Progenitor cell of endocrine pancreas (in vitro differentiated cells): ENCODE measurements at places on chromosomes 1 and 21. TPM values are rescaled to one million over a fixed set of nuclear protein-coding genes. Genes with fewer than 3 reads are reported as not detected.

DNA sequence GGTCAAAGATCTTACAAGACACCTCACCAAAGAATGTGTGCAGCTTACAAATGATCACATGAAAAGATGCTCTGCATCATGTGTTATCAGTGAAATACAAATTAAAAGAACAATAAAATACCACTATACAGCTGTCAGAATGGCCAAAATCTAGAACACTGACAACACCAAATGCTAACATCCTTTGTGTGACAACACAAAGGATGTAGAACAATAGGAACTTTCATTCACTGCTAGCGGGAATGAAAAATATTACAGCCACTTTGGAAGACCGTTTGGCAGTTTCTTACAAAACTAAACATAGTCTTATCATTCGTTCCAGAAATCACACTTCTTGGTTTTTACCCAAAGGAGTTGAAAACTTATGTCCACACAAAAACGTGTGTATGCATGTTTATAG, 20.6 kb upstream of the SELP start:
- no peaks in the 10 kb centered on the region for H3K4me1 ChIP-seq
- H3K27me3 ChIP-seq = no peaks in the 10 kb centered on the region
- no peak for DNase-seq
- H3K27ac ChIP-seq = no peak overlapping the region

DNA sequence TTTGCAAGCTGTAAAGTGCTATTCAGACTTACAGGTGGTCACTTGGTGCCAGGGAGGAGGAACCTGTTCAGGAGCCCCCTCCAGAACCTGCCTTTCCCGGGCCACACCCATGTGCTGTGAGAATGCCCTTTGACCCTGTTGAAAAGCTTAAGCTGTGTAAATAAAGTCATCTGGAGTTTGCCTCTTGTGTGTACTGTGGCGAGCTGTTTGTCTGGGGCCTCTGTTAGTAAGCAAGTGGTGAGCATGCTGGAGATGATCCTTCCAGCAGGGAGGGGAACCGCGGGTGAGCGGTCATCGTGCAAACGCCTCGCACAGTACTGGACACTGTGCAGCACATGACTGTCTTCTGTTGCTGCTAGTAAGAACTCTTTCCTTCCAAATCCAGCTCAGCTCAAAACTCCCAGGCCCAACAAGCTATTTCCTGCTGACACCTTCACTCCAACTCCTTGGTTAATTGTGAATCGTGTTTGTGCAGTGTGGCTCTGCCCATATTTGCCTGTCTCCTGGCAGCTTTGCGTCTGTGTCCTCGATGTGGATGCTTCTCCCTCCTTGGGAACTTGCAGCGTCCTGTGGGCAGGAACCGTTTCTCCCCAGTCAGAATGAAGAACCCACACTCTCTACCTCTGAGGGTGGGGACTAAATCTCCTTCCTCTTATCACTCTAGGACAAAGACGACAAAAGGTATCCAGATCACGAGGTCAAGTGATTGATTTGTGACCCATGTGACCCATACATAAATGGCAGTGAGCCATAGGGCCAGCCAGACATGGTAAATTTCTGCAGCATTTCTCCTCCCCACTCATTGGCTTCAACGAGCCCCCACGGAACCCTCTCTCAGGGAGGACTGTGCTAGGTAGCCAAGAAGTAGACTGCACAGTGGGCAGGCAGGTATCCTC, 13.9 kb upstream of the BTG2 start:
- H3K27me3 ChIP-seq = no peaks in the 10 kb centered on the region
- peak overlapping the region; percentile 99 for H3K27ac ChIP-seq
- no peak for DNase-seq
- H3K36me3 ChIP-seq = no peaks in the 10 kb centered on the region
- H3K4me1 ChIP-seq = peaks cover 57% of the 10 kb centered on the region

DNA sequence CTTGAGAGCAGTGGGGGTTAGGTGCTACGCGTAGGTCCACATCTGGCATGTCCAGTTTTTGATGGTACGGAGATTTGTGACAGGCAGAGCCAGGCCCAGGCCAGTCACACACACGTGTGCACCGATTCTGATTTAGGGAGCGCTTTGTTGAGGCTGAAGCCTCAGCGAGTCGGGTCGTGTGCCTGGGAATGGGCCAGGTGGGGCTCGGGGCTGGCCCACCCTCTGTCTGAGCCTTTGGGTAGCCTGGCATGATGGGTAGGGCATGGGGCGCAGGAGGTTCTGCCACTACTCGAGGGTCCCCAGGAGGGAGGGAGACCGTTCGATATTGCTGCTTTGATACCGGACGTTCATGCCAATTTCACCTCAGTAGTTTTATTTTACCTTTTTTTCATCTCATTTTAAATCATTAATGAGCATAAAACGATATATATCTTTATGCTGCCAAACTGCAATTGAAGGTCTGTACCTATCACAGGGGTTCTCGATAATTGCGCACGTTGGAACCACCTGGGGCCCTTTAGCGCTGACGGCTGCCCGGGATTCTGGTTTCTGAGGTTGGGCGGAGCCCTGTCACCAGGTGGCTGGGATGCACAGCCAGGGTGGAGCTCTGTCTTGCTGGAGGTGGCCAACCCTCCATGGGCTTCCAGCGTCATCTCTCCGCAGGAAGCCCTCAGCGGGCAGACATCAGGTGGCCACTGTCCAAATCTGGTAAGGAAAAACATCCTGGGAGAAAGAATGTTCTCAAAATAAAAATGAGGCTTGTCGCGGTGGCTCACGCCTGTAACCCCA, 71.9 kb downstream of the SCCPDH start:
- DNase-seq = no peak
- H3K4me3 ChIP-seq = no peak overlapping the region
- peaks cover 17% of the 10 kb centered on the region for H3K4me1 ChIP-seq
- no peak overlapping the region for H3K27ac ChIP-seq
- H3K27me3 ChIP-seq = peaks cover 5% of the 10 kb centered on the region
- peaks cover 1% of the 10 kb centered on the region for H3K36me3 ChIP-seq

DNA sequence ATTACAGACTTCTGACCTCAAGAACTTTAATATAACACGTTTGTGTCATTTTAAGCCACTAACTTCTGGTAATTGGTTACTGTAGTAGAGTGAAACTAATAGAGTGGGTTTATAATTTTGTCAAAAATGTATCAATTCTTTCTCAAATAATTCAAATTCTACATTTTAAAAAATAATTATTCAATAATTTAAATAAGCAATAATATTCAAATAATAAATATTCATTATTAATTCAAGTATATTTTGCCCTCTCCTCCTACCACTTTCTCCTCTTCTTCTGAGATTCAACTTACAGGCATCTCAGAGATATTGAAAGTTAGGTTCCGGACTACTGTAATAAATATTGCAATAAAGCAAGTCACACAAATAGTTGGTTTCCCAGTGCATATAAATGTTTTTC, 1107.1 kb downstream of the KCNT2 start:
- H3K27me3 ChIP-seq = no peaks in the 10 kb centered on the region
- DNase-seq = no peak
- H3K27ac ChIP-seq = no peak overlapping the region
- H3K4me3 ChIP-seq = no peak overlapping the region
- no peaks in the 10 kb centered on the region for H3K36me3 ChIP-seq

- H3K27ac ChIP-seq = no peak overlapping the region
- no peak for DNase-seq
- no peak overlapping the region for H3K4me3 ChIP-seq
- no peaks in the 10 kb centered on the region for H3K4me1 ChIP-seq
- peaks cover 10% of the 10 kb centered on the region for H3K27me3 ChIP-seq
Observed at GRCh38 chr1:166283190-166283589, 116.4 kb upstream of the FAM78B start.

- peak overlapping the region; percentile 99 for H3K4me3 ChIP-seq
- H3K27me3 ChIP-seq = no peaks in the 10 kb centered on the region
- peaks cover 8% of the 10 kb centered on the region for H3K36me3 ChIP-seq
- peak overlapping the region; percentile 99 for H3K27ac ChIP-seq
Observed at GRCh38 chr1:212034516-212035122, 738 bp downstream of the INTS7 start.

DNA sequence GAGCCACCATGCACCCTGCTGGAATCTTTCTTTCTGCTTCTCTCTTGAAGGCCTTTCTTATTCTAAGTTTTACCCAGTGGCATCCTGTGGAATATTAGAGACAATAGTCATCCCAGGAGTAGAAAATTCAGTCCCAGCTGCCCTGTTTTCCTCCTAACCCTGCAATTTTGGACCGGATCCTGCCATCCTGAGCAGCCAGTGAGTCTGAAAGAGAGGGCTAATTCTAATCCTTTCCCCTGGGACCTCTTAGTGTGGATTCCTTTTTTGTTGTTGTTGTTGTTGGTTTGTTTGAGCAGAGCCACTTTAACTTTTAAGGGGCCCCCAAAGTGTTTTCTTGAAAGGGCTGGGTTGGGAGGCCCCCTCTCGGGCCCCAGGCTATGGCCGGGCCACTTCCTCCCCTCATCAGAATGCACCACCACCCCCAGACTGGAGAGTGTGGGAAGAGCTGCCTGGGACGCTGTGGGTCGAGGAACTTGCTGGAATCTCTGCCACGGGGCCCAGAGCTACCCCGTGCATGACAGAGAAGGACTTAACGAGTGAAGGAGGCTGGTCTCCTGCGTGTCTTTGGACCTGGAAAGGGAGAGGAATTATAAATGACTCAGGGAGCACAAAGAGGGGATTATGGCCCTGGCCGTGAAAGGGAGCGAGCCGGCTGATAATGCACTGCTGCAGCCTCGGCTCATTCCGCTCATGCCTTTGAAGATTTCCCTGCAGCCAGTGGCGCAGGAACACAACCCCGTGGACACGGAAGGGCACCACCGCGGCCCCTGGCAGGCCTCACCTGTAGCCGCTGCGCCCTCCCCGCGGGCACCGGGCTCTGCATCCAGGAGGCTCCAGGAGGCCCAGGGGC, 81.0 kb upstream of the AKT3 start:
- H3K4me3 ChIP-seq = no peak overlapping the region
- peaks cover 50% of the 10 kb centered on the region for H3K27me3 ChIP-seq
- no peak overlapping the region for H3K27ac ChIP-seq

DNA sequence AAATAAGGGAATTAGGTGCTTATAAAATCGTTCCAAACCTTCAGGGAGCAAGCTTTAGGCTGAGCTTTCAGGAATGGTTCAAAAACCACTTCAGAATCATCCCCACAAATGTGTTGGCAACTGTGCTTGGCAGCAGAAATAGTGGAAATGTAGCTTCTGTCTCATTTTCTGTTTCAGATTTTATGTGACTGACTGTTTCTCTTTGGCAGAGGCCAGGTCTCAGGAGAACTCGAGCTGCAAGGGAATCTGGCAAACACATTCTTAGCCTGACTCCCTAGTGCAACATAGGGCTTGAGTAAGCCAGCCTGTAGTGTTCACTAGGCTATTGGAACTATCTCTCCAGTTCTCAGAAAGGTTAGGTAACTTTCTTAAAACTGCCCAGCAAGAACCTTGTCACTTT, 128.6 kb downstream of the PLA2G4A start:
- H3K4me3 ChIP-seq = no peak overlapping the region
- DNase-seq = no peak
- no peaks in the 10 kb centered on the region for H3K36me3 ChIP-seq
- H3K27me3 ChIP-seq = no peaks in the 10 kb centered on the region
- H3K4me1 ChIP-seq = no peaks in the 10 kb centered on the region

DNA sequence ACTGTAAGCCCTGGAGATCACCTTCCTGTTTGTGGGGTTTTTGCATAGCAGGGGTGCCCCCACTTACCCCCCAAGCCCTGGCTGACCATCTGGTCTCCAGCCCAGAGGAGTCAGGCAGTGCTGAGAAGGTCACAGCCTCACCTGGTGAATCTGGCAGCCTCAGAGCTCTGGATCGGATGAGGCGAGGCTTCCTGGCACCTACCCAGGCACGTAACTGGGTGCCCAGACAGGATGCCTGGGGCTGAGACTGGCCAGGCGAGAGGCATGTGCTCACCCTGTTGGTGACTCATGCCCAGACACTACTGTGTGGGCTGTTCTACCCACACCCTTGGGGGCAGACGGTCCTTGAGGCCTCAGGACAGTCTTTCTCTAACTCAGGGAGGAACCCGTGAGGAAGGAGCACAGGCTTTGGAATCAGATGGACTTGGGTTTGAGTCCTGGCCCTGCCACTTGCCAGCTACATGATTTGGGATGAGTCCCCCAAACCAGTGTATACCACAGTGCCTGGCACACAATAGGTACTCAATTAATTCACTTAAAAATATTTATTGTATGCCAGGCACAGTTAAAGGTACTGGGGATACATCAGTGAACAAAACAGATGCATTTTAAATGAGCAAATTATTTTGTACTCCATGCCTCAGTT, 15.1 kb upstream of the PADI3 start:
- peaks cover 2% of the 10 kb centered on the region for H3K4me1 ChIP-seq
- H3K27me3 ChIP-seq = peaks cover 12% of the 10 kb centered on the region
- H3K4me3 ChIP-seq = no peak overlapping the region
- H3K36me3 ChIP-seq = no peaks in the 10 kb centered on the region

DNA sequence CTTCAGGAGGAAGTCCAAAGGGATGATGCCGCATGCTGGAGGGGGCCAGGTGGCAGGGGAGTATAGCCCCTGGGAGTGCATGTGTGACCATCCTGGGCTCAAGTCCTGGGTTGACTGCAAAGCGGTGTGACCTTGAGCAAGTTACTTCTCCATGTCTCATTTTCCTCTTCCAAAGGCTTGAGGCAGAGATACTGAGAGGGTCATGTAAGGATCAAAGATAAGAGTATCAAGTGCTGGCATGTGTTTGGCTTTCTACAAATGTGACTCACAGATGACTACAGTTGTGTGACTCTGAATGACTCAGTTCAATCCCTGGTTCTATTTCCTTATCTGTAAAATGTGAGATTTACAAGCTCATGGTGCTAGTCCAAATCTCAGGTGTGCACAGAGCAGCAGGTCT, 26.1 kb downstream of the PROK1 start:
- no peak overlapping the region for H3K4me3 ChIP-seq
- no peaks in the 10 kb centered on the region for H3K36me3 ChIP-seq
- H3K27ac ChIP-seq = peak overlapping the region; percentile 83
- no peak for DNase-seq

DNA sequence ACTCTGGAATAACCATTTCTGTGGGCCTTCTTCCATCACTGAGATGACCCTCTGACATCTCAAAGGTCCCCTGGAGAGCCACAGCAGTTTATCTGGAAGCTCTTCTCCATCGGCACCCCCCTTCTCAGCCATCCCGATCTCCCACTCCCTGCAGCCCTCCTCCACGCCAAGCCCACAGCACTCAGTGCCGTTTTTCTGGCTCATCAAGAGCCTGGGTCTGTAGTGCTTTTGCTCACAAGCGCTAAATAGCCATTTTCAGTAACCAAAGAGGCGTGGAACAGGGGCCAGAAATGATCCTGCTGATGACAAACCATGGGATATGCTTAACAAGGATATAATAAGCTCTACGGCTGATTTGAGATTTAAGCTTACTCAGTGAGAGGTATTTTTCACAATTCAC, 17.6 kb downstream of the SEC16B start:
- no peaks in the 10 kb centered on the region for H3K36me3 ChIP-seq
- H3K4me1 ChIP-seq = no peaks in the 10 kb centered on the region
- H3K27ac ChIP-seq = no peak overlapping the region
- H3K4me3 ChIP-seq = no peak overlapping the region
- no peak for DNase-seq
- H3K27me3 ChIP-seq = peaks cover 5% of the 10 kb centered on the region

Gene NUDT4B
- 0.78 and 1.7 TPM in 2 replicates for total RNA-seq

Gene PRKACB
- total RNA-seq = 96.0 and 101 TPM in 2 replicates

Gene VWA5B1
- 0.19 and 0.24 TPM in 2 replicates for total RNA-seq

Gene OPRD1
- 0.67 and 0.71 TPM in 2 replicates for total RNA-seq

Gene TTC34
- total RNA-seq = 2.8 and 3.1 TPM in 2 replicates
